Fibroblast of villous mesenchyme (primary cell): ENCODE measurements at places on chromosomes 3 and 15. TPM values are rescaled to one million over a fixed set of nuclear protein-coding genes. Genes with fewer than 3 reads are reported as not detected.

DNA sequence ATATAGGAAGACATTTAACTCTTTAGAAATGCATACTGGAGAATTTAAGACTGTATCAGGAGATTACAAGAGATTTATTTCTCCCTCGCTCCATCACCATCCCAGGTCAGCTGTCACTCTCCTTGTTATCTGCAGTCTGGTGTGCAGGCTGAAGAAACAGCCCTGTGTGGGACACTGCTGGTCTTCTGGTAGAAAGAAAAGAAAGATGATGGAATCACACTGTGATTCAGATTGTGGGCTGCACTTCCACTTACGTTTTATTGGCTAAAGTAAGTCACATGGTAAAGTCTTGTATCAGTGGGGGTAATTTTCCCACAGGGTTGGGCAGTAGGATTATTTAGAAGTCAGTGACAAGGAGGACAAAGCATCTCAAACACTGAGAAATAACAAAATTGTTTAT is 18.1 kb upstream of the ATP1B3 start:
- no peak for DNase-seq

Gene CCDC51
- 15.5 and 21.2 TPM in 2 replicates for total RNA-seq

- no peak for DNase-seq
These were observed 775.9 kb downstream of the AGBL1 start for GRCh38 chr15:86855307-86856291.

Gene CASR
- not detected in 2 replicates for total RNA-seq

GRCh38 chr3:102410616-102411015 is 24.2 kb upstream of the ZPLD1 start:
- no peak for DNase-seq

DNA sequence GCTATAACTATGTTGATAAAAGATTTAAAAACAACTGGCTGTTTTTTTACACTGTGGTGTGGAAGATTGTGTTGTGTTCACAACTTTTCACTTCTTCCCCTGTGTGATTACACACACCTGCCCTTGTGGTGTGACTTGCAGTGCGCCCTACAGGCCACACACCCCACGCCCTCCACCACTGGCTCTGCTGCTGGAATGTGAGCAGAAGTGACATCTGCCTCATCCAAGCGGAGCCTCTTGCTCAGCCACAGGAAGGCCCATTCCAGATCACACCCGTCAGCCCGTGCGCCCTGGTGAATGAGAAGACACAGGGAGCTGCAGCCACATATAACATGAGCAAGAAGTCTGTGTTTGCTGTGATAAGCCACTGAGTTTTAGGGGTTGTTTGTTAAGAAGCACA is 7.0 kb downstream of the CCR2 start:
- DNase-seq: no peak

Gene VGLL4
- total RNA-seq: 45.7 and 65.6 TPM in 2 replicates

Gene CCR3
- total RNA-seq: not detected in 2 replicates

DNA sequence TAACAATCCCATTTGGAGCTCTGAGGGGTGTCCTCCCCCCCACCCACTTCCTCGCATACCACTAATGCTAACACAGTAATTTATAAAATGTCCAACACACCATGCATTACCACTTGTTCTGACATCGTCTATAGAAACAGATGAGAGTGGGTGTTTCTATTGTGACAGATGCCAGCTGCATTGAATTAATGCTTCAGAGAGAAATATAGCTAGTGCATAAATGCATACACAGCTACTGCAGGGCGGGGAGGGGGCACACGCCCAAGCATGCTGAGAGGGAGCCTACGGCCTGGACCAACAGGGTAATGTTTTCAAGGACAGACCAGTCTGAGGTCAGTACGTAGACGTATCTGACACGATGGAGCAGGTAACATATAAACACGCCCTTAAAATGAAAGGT is 106.0 kb upstream of the FEZF2 start:
- no peak for DNase-seq

DNA sequence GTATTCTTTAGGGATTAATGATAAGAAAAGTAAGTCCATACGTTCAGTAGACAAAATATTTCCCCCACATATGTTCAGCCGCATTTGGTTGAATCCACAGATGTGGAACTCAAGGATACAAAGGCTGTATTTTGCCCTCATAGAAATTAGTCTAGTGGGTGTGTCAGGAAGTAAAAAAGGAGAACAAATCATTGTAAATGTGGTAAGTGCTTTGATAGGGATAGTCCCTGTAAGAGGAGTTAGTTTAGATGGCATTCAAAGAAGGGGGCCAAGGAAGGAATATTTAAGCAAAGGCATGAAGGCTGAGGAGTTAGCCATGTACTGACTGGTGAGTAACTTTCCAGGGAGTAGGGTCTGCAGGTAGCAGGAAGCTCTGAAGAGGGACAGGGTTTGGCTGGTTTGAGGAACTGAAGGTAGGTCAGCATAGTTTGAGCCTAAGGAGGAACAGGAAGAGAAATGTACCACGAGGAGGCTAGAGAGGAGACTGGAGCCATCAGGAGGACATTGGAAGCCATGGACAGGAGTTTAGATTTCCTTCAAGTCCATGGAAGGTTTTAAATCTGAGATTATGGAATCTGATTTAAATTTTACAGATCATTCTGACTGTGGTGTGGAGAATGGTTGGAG is 98.8 kb downstream of the MME start:
- DNase-seq: no peak

- peak; percentile 96 for DNase-seq
These were observed 22.2 kb downstream of the UACA start for GRCh38 chr15:70741107-70741531.

Gene ADGRG7
- not detected in 2 replicates for total RNA-seq

GRCh38 chr15:101091080-101092017 is 160.5 kb downstream of the CHSY1 start:
- peak; percentile 94 for DNase-seq

Gene HCLS1
- 0.86 and 4.8 TPM in 2 replicates for total RNA-seq

DNA sequence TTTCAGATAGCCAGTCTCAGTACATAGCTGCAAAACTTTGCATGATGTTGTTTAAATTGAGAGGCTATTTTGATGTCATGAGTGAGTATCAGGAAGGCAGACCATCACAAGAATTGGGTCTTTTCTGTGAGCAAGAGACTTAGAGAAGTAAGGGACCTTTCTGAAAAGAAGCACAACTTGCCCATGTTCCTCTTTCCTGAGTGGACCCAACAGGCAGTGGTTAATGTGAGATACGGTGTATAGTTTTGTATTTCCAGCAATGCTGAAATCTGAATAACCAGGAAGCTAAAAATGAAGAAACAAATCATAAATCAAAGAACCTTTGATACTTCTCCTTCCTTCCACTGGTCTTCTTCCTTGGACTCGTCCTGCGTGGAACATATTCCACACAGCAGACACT is 25.1 kb downstream of the MCTP2 start:
- DNase-seq: no peak

Gene MST1R
- under 0.01 and 0.32 TPM in 2 replicates for total RNA-seq
